ENCODE measurements at places on chromosomes 2 and 18.

GRCh38 chr2:173959909-173960308 is 5.3 kb downstream of the SP3 start:
- no peak for DNase-seq

DNA sequence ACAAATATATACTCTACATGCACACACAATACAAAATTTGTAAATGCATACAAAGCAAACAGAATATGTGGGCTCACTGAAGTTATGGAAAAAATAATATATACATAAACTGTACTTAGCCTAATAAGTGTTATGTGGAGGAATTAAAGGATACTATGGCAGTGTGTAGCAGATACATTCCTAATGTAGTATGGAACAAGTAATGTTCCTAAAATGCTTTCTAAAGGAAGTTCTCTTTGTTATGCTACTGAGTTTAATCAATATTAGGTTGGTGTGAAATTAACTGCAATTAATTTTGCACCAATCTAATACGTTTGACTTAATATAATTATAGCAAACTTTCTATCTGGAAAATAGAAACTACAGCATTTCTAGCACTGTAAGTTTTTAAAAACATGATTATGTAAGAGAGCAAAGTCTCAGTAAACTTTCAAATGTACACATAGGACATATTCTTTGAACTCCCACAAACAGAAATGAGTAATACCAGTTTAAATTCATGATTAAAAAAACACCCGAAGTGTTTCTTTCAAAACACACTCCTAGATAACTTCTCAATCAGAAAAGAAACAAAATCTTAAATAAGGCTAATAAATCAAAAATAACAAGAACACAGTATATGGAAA is 331.3 kb downstream of the LRRTM4 start:
- no peak for DNase-seq

- DNase-seq: no peak
Measured at GRCh38 chr2:109204412-109204811, 75.4 kb downstream of the SH3RF3 start.

- DNase-seq: no peak
Measured at GRCh38 chr2:236612737-236613136, 43.1 kb downstream of the ACKR3 start.

GRCh38 chr2:37500031-37500430 is 155.6 kb downstream of the QPCT start:
- no peak for DNase-seq

GRCh38 chr2:204664708-204665121 is 119.4 kb downstream of the PARD3B start:
- DNase-seq: no peak

DNA sequence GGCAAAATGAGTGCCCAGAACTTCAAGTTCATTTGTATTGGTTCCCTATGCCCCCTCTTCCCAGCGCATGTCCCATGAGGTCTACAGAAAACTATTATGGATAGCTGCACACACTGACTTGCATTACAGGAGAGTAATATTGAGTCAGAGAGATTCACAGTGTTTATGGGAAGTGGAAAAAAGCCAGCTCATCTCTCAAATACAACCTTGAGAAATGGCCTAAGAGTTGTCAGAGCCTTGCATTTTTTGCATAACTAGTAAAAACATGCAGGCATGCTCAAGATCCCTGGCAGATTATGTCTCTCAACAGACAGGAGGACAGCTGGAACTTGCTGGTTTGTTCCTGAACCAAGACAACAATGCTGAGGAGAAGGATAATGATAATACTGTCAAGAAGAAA is 1292.8 kb downstream of the DSC3 start:
- DNase-seq: no peak

- DNase-seq: no peak
Measured at GRCh38 chr2:134783912-134784311, 54.5 kb upstream of the ACMSD start.

DNA sequence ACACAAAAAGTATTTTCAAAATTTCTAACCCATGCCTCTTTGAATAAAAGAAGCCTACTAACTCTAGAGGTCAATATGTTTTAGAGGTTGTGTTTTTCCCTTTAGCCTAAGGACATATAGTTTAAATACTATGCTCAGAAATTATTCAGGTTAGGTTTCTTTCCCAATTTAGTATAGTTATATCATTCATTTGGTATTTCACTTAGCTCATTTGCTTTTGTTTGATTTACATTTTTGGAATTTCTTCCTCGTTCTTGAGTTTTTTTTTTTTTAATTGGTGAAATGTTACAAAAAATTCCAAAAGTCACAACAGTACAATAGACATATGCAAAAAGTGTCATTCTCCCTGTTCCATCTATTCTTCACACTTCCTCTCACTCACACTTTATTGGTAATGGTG is 371.3 kb upstream of the TNP1 start:
- DNase-seq: no peak

DNA sequence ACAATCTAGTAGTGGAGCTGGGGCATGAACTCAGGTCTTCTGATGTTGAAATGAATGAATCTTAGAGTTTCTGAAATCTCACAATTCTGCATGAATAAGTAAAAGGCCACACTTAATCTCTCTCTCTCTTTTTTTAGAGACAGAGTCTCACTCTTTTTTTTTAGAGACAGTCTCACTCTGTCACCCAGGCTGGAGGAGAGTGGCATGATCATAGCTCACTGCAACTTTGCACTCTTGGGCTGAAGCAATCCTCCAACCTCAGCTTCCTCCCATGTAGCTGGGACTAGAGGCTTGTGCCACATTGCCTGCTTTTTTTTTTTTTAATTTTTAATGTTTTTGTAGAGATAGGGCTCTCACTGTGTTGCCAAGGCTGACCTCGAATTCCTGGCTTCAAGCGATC is 68.9 kb upstream of the THOC1 start:
- DNase-seq: no peak

DNA sequence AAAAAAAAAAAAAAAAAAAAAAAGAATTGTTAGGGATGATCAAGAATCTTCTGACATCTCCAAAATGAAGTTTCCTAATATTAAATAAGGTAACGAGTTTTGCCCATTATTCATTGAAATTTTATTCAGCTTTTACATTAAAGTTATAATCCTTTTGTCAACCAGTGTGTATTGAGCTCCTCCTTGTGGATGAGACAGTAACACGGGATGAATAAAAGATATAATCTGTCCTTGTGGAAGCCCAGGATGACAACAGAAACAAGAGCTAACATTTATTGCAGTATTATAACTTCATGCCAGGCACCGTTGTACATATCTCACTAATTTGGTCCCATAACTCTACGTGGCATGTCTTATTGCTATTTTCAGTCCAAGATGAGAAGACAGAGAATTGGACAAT is 33.4 kb upstream of the SERPINB7 start:
- no peak for DNase-seq

- DNase-seq: no peak
Measured at GRCh38 chr2:219967247-219968245, 340.1 kb downstream of the SLC4A3 start.

DNA sequence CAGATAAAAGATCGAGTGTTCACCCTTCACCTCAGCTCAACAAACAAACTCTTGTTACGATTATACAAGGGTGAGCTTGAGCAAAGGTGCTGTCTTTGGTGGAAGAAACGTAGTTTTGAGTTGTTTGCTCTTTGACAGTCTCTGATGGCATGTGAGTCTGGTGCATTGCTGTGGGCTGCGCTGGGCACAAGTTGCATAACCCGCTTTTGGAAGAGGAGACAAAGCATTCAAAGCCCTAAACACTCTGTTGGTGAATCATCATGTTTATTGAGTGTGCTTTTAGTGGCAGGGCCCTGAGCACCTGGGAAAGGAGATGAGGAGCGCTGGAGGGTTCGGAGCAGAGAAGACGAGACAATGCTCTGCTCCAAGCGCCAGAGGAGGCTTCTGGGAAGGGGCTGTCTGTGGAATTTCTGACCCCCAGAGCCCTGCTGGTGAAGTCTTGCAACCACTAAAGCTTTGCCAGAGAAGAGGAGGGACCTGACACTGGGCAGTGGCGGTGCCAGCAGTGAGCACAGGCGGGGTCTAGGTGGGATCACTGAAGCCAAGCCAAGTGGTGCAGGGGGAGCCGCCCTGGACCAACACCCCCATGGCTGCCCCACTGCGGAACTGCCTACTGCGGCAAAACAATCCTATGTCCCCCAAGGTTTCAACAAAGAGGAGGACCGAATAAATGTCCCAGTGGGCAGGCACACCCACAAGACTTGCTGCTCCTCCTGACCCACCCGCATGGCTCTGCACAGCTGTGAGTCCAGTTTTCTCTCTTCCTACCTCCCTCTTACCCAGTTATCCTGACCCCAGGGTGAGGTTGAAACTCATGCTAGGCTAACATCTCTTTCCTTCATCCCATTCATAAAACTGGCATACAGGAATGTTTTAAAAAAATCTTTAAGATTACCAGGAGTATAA is 64.0 kb downstream of the TNFRSF11A start:
- no peak for DNase-seq

DNA sequence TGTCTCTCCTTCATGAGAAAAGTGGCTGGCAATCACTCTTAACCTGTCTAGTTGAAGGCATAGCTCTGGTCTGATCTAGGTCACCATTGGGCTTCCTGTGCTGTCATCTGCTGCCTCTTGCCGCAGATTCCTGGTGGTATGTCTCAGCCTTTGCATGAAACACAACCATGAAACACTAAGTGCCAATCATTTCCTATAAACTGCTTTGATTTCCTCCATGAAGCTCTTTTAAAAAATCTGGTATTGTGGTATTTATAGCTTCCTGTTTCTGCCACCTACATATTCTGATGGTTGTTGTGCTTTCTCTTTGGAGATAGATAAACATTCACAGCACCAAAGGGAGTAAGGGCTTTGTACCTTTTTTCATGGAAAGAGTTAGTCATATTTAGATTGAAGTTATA is 120.0 kb upstream of the EPC2 start:
- no peak for DNase-seq

GRCh38 chr2:196286821-196287220 is 115.4 kb upstream of the STK17B start:
- no peak for DNase-seq

DNA sequence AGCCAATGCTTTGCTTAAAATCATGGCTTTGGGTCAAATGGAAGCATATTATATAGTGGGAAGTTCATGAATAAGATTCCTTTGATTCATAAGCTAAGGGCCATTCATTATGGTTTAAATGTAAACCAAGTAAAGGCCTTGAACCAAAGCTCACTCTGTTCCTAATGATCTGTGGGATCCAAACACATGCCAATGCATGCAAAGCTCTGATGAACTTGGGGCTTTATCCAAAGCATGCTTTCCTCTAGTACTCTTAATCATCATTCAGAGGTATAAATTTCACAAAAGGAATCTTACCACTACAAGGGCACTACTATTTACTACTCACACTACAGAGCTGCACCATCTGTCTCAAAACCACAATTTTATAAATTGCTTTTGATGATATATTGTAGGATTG is 102.8 kb upstream of the RBMS1 start:
- DNase-seq: no peak

DNA sequence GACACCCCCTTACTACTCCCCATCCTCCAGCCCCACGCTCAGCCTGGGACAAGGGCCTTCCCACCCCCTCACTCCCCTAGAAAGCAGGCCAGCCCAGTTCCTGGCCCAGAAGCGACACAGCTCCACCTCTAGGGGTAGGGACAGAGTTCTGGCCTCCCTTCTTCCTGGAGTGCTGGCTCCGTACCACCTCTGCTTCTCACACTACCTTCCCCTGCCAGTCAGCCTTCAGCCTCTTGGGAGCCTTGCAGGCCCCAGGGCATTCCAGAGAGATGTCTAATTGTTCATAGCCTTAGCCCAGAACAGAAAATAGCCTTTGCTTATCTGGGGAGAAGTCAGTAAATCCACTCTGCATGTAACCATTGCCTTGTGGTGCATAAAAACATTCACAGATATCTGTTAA is 13.1 kb upstream of the CATIP start:
- no peak for DNase-seq

- DNase-seq: no peak
Measured at GRCh38 chr2:189213250-189213649, 33.7 kb upstream of the COL5A2 start.

GRCh38 chr2:96093528-96093927 is 22.8 kb downstream of the ADRA2B start:
- no peak for DNase-seq

GRCh38 chr2:170394641-170395387 is 216.9 kb downstream of the MYO3B start:
- no peak for DNase-seq
